Activated CD8-positive, alpha-beta memory T cell treated with anti-CD3 and anti-CD28 coated beads for 24 hours (primary cell): ENCODE measurements at places on chromosomes 6 and 20.

DNA sequence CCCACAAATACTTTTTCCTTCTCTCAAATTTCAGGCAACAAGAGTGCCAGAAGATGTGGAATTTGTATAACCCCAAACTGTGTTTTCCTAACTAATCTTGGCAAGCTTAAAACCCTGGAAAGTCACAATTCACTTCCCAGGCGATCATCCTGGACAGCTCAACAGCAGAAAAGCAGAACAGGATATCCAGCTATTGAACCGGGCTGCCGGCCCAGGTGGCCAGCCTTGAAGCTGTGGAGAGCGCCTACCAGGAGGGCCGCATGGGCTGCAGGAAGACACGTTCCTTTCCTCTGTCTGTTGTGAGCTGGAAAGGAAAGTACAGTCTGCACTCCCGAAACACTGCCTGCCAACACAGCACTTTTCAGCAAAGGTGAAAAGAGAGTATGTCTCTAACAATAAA is 719.7 kb upstream of the MARCKS start:
- no peak for DNase-seq

DNA sequence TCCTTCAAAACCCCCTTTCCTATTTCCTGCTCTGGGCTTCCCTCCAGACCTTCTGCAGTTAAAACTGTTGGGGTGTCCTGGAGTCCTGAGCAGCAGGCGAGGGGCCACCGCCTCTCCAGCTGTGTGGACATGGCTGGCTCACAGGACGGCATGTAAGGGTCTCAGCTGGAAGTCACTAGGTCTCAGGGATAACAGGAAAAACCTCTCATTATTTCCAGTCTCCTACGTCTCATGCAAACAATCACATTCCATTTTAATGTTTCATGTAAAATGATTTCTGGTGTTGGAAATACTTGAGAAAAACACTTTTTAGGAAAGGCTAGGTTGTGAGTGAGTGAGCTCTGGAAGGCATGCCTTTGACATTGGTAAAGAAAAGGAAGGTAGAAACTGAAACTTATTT is 158.7 kb downstream of the SCML4 start:
- DNase-seq, result no peak

DNA sequence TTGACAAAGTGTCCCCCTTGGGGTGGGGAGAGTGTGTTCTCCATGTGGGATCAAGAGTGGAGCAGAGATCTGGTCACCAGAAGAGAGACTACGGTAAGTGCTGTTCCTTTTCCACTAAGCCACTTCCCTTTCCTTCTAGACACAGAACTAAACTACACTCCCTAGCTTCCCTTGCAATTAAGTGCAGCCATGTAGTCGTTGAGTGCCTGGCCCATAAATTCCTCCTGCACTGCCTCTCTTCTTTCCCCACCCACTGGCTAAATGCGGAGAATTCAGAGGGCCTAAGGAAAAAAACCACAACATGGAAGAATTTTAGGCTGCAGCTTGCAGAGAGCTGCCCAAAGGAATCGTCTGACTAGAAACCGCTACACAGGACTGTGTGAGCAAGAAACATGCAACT is 1.5 kb downstream of the WDR27 start:
- DNase-seq, result no peak

DNA sequence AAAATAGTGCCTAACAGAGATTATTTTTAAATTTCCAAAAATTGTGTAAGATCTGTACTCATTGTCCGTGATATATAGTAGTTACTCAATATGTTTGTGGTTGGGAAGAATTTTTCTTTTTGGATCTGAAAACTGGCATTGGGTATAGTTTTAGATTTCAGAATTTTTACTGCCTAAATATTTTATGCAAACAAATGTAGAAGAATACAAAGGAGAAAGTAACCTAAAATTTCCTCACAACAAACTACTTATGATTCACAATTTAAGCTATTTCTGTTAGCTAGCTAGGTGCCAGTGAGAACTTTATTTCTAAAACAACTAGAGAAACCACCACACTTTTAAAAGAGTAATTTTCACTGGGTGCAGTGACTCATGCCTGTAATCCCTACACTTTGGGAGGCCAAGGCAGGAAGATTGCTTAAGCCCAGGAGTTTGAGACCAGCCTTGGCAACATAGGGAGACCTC is 38.8 kb downstream of the SESN1 start:
- DNase-seq, result no peak

DNA sequence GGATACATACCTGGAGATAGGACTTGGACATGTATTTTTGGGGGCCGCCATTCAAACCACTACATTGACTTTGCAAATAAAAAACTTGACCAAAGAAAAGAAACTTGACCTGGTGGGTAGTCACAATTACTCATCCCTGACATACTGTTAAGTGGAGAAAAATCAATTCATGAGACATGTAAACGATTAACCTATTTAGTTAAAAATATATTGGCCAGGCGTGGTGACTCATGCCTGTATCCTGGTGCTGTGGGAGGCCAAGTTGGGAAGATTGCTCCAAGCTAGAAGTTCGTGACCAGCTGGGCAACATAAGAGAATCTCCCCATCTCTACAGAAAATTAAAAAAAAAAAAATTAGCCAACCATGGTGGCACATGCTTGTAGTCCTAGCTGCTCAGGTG is 2.5 kb upstream of the SRSF12 start:
- DNase-seq, result no peak

GRCh38 chr6:42182101-42182500 is 8.9 kb downstream of the GUCA1A start:
- DNase-seq, result no peak
